ENCODE measurements at places on chromosomes 1 and 21. TPM values are rescaled to one million over a fixed set of nuclear protein-coding genes. Genes with fewer than 3 reads are reported as not detected.

DNA sequence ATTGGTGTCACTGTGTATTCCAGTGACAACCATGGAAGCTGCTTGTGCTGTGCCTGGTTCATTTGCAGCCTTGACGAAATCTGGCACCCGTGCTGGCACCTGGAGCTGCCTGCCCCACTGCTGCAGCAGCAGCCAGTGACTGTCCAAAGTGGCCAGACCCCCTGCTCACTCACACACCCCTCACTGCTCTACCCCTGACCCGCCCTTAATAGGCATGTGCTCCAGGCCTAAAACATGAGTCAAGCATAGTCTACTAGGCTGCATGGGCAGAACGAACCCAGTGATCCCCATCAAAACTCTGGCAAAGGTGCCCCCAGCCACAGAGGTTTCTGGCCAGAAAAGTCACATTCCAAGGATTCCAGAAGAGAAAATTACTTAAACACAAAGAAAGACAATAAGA, 7.7 kb downstream of the PRAMEF1 start:
- DNase-seq = no peak

GRCh38 chr1:209105701-209106100, 477.8 kb upstream of the CAMK1G start:
- DNase-seq = no peak

DNA sequence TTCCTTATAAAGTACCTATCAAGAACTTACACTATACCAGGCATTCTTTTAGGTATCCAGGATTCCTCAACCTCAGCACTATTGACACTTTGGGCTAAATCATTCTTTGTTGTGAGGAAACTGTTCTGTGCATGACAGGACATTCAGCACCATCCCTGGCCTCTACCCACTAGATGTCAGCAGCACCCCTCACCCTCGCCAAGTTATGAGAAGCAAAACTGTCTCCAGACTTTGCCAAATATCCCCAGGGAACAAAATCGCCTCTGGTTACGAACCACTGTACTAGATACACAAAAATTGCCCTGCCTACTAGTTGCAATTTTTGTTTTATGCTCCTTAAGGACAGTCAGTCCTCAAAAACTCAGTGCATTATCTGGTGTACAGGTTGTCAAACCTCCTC, 35.7 kb downstream of the PALMD start:
- DNase-seq = no peak

DNA sequence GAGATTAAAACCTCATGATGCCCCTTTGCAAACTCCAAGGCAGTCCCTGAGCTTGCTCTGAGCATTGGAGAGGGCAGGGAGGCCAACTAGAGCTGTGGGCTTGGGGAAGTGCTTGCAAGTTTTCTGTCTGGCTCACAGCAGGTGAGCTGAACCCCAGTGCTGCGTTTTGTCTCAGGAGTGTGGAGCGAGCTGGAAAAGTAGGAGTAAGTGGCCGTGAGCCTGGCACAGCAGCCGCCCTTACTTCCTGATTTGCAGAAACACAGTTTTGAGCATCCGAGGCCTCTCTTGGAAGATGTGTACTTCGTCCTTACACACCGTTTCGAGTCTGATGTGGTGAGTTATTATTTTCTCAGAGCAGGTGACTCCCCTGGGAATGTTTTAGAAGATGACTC, 221.2 kb upstream of the C1orf174 start:
- no peak for DNase-seq

DNA sequence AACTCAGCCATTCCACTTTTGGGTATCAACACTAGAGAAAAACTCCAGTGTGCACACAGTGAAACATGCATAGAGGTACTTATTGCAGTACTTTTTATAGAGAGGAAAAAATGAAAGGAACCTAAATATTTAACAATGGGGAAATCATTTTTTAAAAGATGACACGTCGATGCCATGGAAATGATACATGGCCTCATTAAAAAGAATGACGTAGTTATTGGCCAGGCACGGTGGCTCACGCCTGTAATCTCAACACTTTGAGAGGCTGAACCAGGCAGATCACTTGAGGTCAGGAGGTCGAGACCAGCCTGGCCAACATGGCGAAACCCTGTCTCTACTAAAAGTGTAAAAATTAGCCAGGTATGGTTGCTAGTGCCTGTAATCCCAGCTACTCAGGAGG, 42.5 kb downstream of the MATN1 start:
- DNase-seq = no peak

- DNase-seq = no peak
Measured at GRCh38 chr1:76867342-76868130, at the start of gene ST6GALNAC5. TSS of gene ST6GALNAC5 (plus strand) at chr1:76867480.

- no peak for DNase-seq
Measured at GRCh38 chr1:63924600-63924999, 150.8 kb downstream of the ROR1 start.

DNA sequence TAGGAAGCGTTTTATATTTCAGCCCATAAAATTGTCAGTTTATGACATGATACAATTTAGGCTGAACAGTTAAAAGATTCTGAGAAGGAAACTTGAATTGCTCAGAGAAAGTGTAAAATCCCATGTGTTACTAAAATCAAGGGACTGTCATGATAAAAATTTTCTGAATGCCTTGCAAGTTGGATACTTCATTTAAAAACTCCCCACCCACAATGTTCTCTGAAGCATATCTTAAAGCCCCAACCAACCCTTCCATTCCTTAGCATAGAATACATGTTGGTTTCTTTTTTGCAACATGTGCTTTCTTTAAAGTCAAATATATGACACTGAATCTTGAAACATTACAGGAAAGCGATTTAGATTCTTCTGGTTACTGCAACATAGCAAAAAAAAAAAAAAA, 97.4 kb downstream of the MRPL39 start:
- no peak for DNase-seq

DNA sequence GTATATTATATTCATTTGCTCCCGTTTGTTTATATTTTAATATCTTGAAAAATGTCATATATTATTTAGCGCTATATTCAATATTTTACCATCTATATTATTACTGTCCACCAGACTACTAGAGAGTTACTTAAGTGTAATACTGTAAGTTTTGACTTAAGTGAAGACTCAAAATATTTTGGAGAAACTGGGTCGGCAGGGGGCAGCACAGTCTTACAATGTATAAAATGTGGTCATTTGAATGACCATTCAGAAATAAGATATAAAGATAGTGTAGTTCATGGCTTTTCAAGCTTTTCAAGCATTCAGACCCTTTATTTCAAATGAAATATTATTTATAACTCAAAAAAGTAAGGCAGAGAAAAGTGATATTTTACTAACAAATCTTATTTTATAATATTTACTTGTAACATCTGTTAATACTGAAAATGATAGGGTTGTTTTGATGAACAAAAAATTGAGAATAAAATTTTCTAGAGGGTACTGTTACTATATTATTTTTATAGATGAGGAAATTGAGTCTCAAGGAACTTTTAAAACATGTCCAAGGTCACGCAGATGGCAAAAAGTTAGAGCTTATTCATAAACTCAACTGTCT, 89.0 kb upstream of the SERTAD4 start:
- DNase-seq = no peak

DNA sequence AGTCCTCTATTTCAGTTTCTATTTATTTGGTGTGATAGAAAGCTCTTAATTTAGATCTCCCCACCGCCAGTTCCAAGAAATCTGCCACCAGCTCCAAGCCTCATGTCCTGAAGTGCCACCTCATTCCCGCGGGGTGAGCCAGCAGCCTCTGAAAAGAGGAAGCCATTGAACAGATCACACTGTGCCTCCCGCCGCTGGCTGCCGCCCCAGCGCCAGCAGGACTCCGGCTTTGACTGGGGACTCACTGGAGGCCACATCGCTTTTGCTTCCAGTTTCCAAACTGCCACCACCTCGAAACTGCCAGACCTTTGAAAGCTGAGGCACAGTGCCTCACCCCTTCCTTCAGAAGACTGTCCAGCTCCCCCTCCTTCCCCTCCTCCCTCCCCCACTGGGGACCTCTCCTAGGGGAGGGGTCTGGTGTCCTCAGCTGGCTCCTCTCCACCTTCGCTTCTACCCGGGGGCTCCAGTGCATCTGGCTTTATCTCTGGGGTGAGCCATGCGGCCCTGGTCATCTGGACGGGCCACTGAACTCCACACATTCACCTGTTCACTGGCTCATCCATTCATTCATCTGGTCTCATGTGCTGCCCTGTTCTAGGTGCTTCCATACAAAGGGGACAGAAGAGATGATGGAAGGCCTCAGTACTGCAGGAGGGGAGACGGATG, 58.9 kb downstream of the VPS26C start:
- no peak for DNase-seq

DNA sequence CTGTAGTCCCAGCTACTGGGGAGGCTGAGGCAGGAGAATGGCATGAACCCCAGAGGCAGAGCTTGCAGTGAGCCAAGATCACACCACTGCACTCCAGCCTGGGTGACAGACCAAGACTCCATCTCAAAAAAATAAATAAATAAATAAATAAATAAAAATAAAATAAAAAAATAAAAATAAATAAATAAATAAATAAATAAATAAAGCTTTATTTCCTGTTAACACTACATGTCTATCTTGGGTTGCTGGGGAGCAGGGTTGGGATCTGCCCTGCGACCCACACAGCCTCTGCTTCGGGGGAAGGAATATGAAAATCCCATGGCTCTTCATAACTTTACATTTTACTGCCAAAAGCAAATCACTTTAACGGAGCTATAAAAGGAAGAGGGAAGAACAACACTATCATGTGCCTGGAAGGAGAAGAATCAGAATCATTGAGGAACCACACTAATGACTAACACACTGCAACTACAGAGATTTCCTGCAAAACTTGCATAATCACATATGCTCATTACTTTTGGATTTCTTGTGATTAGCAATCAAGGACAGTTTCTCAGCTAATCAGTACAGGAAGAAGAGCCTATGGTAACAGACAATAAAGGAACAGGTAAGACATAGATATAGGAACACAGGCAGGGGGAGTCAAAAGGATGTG, 72.8 kb upstream of the CD55 start:
- no peak for DNase-seq

DNA sequence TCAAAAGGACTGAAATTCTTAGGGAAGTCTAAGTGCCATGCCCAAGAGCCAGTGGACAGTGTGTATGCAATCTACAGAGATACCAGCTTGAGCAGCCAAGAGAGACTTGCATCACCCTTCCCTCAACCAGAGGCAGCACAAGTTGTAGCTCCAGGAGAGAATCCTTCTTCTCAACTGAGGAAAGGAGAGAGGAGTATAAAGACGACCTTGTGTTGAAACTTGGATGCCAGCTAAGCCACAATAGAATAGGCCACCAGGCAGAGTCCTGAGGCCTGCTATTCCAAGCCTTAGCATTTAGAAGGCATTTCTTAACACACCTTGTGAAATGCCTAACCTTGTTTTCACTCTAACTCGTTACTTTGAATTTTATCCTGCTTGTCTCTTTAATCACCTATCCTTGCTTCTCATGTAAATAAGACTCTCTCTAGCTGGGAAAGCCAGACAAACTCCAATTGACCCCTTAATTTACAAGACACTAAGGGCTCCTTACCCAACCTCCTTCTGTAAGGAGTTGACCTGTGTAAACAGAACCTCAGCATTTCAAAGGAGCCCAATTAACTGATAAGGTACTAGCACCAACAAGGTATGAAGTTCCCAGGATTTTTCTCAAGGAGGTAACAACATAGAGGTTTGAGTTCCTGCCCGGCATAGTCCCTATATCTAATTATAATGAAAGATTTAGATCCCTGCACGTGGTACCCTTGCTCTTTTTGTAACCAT, 738.8 kb downstream of the AMY1C start:
- no peak for DNase-seq

GRCh38 chr1:152188673-152189591, 29.9 kb upstream of the RPTN start:
- peak; percentile 86 for DNase-seq

Gene MPZL1
- total RNA-seq = 6.9 TPM

Gene SLFNL1
- total RNA-seq = 0.47 TPM

Gene POFUT2
- total RNA-seq = 44.7 TPM

Gene RGS7
- total RNA-seq = not detected

Gene CACNA1S
- not detected for total RNA-seq

Gene SPRR5
- not detected for total RNA-seq

Gene DENND1B
- 14.0 TPM for total RNA-seq

Gene MAN1C1
- total RNA-seq = 46.0 TPM

Gene GJA9
- total RNA-seq = not detected

Gene PLCH2
- total RNA-seq = 14.8 TPM
